ENCODE measurements at places on chromosomes 12 and 14.

GRCh38 chr14:104110491-104111209, 25.1 kb downstream of the ASPG start:
- DNase-seq: no peak

- no peak for DNase-seq
These were observed 11.4 kb downstream of the GLT1D1 start for GRCh38 chr12:128864516-128865186.

DNA sequence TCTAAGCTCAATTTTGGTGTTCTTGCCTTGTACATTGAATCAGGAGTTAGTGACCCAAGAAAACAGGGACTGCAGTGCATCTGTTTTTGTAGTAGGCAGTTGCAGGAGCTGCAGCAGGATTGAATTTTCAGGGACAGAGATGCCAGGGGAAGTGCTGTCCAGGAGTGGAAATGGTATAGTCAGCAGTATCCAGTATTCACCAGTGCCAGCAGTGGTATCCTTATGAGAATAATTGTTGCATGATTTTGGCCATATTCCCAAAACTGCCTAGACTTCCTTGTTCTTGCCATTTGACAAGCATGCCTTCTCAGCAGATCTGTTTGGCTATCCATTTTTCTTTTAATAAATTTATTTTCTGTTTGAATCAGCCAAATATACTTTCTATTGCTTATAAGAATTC, 18.6 kb upstream of the ABCD2 start:
- no peak for DNase-seq

DNA sequence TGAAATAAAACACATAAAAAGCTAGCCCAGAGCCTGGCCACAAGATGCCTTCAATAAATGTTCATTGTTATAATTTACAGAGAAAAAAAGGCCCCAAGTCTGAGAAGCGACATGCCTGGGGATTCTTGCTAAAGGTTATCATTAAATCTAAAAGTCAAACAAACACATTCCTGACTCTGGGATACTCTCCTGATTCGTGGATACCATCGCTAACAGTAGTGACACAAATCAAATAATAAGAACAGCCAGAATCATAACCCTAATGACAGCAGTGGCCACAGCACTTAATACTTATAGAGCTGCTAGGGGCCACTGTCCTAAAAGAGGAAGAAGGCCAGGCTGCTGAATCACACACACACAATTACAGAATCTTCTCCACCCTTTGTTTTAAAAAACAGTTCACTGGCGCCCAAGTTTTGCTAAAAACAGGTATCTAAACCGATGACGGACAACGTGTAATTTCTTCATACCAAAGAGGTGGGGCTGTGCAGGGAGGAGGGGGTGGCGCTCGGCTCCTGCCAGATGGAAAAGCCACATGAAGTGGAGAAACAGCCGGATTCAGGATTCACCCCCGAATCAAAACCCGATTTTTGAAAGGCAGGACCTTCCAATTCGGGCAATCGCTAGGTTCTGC, 1.2 kb downstream of the CLIP1 start:
- DNase-seq: no peak

- DNase-seq: no peak
These were observed 441 bp downstream of the E2F7 start for GRCh38 chr12:77064896-77065360.

GRCh38 chr14:56181681-56182085, 63.5 kb downstream of the PELI2 start:
- DNase-seq: no peak

DNA sequence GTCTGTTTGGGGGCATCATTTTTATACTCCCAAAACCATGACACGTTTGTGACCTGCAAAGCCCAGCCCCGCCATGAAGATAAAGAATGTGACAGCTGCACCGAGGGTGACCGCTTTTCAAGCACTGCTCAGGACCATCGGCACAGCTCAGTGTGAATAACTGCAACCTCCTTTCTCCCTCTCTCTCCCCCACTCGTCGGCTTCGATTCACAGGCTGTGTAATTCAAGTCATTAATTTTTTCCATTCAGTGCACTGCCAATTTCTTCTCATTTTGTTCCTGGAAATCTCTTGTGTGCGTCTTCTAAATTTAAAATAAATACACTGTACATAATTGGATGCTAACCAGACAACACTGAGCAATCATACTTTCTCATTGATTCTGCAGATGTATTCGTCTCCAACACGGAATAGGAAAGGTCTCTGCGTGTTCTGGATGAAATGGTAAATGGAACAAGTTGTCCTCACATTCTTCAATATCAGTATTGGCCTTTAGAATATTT, 260.8 kb downstream of the TTC8 start:
- DNase-seq: no peak

- no peak for DNase-seq
These were observed 100.0 kb upstream of the ARHGAP5 start for GRCh38 chr14:31977001-31977556.

- DNase-seq: no peak
These were observed 28.6 kb downstream of the EML1 start for GRCh38 chr14:99821519-99822508.

- no peak for DNase-seq
These were observed 103.1 kb downstream of the HELB start for GRCh38 chr12:66405395-66405794.

- no peak for DNase-seq
These were observed 52.0 kb downstream of the NOC4L start for GRCh38 chr12:132196038-132196872.

GRCh38 chr12:121490401-121491281, 90.2 kb downstream of the KDM2B start:
- DNase-seq: no peak

DNA sequence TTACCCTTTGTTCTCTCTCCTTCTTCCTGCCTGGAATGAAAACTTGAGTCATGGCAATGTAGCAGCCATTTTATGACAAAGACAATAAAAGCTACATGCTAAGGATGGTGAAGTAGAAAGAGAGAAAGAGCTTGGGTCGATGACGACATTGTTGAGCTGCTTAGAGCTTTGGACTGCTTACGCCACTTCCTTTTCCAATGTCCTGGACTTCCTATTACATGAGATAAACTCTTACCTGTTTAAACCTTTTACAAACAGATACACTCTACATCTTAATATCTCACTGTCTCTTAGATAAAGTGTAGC, 70.1 kb downstream of the PEBP1 start:
- no peak for DNase-seq

- DNase-seq: no peak
These were observed 51.2 kb upstream of the CAPRIN2 start for GRCh38 chr12:30805959-30806358.

GRCh38 chr12:81077686-81078441, at the start of gene ACSS3:
ACSS3 (plus strand) TSS chr12:81078079; CDS start chr12:81078121, 42 bp downstream.
- no peak for DNase-seq

- DNase-seq: no peak
These were observed 418.2 kb downstream of the FLRT2 start for GRCh38 chr14:85948153-85948552.

- no peak for DNase-seq
These were observed 188.9 kb downstream of the RIMBP2 start for GRCh38 chr12:130527239-130527638.

DNA sequence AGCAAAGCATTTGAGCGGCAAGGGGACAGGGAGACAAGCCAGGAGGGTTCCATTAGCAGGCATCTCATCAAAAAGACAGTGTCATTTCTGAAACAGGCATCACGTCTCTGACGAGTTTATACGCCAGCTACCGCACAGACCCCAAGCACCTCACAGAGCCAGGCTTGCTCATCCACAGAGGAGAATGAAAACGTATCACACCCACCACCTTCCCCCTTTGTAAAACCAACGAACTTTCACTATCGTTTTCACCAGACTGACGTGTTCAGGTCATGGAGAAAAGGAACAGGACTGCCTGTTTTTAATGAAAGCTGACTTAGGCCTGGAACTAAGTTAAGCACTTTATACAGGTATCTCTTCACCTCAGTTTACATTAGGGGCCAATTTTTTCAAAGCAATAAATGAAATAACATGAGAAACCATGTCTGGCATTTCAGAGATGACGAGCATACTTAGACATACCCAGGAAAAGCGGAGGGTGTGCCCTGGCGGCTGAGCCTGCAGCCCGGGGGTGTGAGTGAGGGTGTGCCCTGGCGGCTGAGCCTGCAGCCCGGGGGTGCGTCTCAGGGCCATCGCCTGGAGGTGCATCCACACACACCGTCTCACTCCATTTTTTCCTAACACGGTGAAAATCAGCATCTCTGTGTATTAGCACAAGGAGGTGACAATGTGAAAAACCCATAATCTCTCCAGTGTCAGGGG, 41.9 kb downstream of the STX2 start:
- no peak for DNase-seq

- no peak for DNase-seq
These were observed 150.8 kb downstream of the PRKCH start for GRCh38 chr14:61472011-61472672.

DNA sequence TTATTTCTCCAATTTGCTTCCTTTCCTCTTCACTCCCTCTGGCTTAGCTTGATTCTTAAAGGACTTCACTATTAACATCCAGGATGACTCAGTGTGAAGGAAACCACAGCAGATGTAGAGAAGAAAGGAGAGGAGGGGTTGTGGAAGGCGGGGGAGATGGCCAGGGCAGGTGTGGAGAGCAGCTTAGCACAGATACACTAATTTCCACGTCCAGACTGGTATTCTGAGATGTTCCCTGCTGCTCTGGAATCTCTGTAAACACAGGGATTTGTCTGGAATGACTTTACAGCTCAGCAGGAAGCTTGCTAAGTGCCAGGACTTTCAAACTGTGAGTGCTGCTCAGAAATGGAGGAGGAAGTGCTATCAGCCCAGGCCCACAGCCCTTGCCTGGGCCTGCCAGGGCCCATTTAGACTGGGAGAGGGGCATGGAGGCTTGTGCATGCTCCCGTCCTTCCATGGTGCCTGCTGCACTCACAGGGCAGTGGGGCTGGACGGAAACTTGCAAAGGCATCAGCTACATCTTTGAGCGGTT, 202.5 kb upstream of the DDHD1 start:
- no peak for DNase-seq

- DNase-seq: no peak
These were observed 38.3 kb upstream of the TMTC2 start for GRCh38 chr12:82648259-82648909.

- no peak for DNase-seq
These were observed 65.2 kb downstream of the SRGAP1 start for GRCh38 chr12:63909746-63910145.

- DNase-seq: no peak
These were observed 116.1 kb downstream of the SCARB1 start for GRCh38 chr12:124747426-124748161.

DNA sequence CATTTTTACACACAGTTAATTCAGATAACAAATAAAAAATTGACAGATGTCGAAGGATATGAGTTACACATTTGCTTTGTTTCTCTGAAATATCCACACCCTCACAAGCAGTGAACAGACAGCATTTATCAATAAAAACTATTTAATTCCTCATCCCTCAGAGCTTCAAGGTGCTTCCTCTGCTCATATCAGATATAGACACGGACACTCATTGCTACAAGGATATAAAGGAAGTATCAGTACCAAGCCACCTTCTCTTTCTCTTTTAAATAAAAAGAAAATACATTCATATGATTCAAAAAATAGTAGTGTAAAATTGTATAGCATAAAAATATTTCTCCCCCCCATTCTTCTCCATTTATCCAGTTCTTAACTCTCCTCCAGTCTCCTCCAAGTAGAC, 21.9 kb upstream of the MAGOHB start:
- DNase-seq: no peak

DNA sequence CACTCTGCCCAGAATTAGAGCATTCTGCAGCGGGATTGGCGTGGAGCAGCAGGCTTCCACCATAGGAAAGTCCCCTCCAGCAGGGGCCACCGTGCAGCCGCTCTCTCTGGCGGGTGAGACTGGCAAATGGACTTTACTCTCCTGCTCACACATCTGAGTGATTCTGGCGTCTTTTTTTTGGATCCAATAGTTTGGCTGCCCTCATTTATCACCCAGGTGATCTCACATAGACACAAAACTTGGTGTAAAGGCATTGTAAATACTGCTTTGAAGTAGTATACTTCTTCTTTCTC, 130.3 kb downstream of the TGFB3 start:
- DNase-seq: no peak

- no peak for DNase-seq
These were observed 35.4 kb downstream of the SLC38A1 start for GRCh38 chr12:46233423-46233822.

DNA sequence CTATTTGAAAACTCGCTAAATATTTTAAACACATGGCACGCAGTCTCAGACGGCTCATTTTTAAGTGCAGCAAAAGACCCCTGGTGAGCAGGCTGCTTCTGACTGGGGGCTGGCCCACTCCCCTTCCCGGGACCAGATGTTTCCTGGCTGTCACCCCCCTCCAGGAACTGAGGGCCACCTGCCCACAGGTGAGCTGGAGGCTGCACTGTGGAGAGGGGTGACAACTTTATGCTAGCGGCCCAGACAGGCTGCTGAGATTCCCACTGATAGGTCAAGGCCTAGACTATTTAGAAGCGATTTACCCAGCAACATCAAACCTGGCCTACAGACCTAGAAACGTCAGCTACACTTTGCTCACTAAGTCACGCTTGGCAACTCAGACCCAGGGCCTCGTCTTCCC, 92.1 kb downstream of the BCL11B start:
- no peak for DNase-seq

DNA sequence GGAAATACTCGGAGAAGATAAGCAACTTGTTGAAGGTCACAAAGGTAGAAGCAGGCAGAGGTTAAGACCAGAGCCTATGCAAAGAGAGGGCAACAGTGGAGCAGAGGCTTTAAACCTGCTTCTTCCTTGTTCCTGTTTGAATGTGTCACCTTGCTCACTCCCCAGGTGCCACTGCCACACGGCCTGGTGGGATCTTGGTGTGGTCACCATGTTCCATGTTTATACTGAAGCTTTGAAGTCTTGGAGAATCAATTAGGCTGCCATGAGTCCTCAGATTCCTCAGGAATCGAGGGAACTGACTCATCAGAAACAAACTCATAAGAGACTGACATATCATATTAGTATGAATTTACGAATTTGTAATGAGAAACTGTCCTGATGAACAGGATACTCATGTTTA, 46.8 kb downstream of the IQSEC3 start:
- DNase-seq: no peak

DNA sequence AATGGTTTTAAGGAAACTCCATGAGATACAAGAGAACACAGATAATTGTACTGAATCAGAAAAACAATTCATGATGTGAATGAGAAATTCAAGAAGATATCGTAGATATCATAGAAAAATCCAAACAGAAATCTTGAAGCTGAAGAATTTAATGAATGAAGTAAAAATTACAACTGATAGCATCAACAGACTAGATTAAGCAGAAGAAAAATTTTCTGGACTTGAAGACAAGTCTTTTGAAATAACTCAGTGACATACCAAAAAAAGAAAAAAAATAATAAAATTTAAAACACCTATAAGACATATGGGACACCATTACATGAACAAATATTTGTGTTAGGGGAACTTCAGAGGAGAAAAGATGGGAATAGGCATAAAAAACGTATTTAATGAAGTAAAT, 122.8 kb upstream of the SYT10 start:
- no peak for DNase-seq
